ENCODE measurements at places on chromosomes 11 and 22.

- no peak for DNase-seq
Observed at GRCh38 chr11:31812383-31813381, 1.6 kb upstream of the PAX6 start.

GRCh38 chr11:132914600-132914999 is 617.7 kb downstream of the OPCML start:
- no peak for DNase-seq

DNA sequence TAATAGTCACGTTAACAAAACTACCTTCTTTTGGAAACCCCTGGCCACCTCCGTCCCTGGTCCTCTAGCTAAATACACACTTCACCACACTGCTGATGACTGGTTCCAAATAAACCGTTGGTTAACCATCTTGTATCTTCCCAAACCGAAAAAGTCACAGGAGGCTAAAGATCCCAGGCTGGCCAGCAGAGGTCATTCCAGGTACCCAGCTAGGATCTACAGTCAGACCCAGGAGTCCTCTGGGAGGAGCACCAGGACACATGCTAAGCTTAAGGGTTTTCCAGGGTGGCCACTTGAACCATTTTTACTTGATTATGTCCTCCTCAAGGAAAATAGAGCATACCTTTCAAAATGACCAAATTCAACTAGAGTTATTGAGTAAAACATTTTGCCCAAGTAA is 103.2 kb downstream of the ETS1 start:
- no peak for DNase-seq

DNA sequence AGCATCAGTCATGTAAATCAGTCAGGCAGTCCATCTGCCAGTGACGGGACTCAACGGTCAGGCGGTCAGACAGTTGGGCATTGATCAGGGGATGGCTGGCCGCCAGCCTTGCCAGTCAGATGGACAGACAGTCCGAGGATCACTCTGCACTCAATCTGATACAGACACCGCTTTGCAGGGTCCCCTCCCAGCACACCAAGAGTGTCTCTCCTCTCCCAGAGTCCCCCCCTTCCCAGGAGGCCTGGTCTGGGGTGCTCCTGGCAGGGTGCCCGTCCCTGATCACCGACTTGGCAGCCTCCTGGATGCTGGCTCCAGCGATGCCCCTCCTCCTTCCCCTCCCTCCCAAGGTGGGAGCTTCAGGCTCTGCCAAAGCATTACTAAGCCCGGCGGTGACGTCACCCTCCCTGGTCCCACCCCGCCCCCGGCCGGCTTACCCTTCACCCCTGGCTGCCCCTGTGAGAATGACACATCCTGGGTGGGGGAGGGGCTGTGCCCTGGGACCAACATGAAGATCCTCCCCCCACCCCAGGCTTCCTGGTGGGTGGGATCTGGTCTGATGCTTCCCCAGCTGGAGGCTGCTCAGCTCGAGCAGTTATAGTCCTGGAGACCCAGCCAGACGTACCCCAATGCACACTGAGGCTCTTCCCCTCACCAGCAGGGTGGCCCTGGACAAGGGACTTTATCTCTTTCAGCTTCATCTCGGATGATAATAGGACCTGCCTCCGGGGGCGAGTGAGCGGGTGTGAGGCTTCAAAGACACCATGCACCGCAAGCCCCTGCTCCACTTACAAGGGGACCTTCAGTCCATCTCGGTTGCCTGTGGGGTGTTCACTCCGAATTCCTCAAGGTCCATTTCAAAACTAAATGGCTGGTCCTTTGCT is 69.2 kb downstream of the CD82 start:
- DNase-seq = no peak

- no peak for DNase-seq
Observed at GRCh38 chr22:46966846-46967245, 204.4 kb downstream of the TBC1D22A start.

DNA sequence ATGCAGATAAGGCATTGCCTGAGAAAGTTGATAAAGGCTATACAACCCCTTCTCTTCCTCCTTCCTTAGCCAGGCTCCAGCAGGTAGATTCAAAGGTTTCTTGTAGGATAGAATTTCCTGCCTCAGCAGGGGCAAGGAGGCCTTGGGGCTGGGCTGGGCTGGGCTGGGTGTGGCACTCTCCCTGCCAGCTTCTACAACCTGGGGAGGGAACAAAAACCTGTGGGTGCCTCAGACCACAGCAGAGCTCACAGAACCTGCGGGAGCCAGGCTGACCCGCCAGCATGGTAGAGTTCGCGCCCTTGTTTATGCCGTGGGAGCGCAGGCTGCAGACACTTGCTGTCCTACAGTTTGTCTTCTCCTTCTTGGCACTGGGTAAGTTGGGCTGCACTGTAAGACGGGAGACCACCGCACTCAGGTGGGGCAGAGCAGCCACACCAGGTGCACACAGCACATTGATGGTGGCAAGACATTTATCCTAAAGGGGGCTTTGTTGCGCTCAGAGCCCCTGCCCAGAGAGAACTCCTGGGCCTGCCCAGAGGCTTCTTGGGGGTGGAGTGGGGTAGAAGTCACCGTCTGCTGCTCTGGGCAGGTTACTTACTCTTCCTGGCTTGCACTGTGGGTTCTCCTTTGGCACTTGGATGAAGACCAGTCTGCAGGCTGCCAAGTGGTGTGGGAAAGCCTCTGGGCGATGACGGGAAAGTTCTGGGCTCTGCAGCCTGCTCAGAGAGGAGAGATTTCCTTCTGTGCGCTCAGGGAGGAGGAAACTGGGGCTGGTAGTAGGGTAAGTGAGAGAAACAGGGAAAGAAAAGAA is at the start of gene MOGAT2:
TSS of gene MOGAT2 (plus strand) at position 231 of the 811 bp plus-strand sequence. CDS start at position 282, 51 bp downstream.
- DNase-seq = no peak

DNA sequence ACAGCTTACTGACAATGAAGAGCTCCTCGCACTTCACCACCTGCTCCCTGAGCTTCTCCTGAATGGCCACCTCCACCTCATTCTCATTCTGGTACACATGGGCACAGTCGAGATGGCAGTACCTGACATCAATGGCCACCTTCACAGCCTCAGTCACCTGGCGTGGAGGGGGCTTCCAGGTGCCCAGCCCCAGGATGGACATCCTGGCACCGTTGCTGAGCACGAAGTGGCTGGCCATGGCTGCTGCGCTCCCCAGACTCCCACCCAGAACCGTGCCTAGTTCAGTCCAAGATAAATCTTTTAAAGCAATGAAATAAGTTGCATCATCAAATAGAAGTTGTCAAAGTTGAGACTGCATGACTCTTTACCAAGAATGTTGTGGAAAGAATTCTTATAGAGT is 128.1 kb upstream of the SOX6 start:
- no peak for DNase-seq

DNA sequence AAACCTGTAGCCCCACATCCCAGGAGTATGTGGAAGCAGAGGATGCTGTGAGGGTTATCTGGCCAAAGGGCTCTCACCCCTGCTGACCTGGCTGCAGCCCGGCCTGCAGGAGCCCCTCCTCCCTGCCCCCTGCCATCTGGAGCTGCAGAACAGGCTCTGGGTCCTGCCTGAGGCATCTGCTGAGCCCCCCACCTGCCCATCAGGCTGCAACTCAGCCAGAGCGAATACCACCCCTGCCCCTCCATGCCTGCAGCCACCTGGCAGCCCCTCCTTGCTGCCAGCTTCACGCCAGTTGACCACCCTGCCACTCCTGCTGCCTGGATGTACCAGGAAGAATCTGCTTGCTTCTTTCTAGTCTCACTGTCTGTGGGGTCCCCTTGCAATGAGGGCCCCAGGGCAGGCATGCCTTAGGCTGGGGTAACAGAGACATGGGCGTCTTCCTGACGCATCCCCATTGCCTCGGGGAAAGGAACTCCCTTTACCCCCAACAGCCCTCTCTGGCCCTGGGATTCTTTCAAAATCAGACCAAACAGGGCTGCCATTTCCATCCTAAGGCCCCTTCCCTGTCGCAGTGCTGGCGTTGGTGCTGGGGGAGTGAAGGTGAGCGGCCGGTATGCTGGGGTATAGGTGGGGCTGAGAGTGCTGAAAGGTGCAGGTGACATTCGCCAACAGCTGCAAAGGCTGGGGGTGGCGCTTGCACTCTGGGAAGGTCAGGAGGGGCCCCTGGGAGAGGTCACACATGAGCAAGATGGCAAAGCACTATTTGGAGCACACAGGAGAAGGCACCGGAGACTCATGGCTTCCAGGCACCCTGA is 1334.6 kb downstream of the TBC1D22A start:
- no peak for DNase-seq

GRCh38 chr11:118311518-118311917 is 7.0 kb downstream of the CD3E start:
- DNase-seq = no peak

DNA sequence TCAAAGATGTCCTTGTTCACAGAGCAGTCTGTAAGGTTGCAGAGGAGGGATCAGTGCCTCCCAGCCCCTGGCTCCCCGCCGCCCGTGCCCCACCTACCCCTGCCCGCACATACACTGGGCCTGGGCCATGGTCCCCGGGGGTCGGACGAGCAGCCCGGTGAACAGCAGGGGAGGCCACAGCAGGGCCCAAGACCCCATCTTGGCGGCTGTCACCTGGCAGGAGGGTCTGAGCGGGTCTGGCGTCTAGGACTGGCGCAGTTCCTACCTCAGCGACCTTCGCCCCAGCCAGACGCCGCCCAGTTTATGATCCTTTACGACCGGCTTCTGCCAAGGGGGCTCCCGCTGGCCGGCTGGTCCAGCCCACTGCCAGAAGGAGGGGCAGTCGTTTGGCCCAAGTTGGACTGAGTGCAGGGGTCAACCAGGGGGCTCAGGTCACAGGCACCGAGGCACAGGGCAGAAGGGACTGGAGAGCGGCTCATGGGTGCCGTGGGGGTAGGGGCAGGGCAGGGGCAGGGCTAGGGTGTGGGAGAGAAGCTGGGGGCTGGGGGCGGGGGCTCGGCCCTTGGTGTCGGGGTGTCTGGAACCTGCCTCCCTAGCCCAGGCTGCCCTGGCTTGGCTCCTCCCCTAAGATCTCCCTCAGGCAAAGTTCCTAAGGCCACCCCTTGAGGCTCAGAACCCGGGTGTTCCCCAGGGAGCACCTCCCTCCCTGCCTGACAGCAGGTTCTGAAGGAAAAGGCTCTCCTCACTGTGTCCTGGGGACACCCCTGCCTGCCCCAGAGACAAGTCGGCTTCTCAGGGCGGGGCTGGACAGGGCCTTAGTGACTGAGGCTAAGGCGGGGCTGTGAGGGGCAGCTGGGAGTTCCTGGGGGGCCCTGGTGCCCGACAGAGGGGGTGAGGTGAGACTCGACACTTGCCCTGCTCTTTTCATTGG is at the start of gene CDHR5:
TSS of gene CDHR5 (minus strand) at position 251 of the 931 bp plus-strand sequence. CDS start at position 198, 53 bp downstream.
- DNase-seq = no peak

Measured in central memory CD4-positive, alpha-beta T cell (primary cell).